ENCODE measurements at places on chromosomes 4 and X.

DNA sequence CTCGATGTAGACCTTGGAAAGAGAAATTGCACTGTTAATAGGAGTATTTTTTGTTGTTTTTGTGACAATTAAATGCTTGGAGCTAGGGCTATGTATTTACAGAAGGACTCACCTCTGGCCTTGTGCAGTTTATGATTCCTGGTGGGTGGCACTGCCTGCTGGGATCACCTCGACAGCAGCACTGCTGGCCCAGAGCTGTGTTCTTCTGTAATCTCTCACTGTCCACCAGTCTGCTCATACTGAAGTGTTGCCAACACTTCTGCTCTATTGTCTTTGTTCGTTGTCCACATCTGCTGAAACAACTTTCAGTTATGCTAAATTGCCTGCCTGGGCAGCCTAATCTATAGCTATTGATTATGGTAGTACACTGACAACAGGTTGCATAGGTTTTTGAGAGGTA is 194.4 kb upstream of the ANK2 start:
- no peak for DNase-seq

- no peak for DNase-seq
Measured at GRCh38 chrX:4831574-4831973, 1118.1 kb upstream of the PRKX start.

DNA sequence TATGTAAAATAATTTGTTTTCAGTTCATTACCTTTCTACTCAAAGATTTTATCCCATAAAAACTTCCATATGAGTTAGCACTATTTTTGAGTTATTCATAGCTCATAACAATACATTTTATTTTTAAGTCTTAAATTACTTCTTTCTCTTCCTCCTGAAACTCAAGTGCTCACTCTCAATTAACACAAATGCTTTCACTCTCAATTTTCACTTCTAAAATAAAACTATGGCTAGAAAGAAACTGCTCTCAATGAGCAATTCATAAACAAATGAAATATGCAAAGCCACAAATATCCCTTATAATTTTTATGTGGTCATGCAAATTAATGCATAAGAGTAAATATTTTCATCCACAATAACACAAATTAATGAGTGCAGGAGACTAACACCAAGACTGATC is 38.8 kb downstream of the MAML3 start:
- no peak for DNase-seq

DNA sequence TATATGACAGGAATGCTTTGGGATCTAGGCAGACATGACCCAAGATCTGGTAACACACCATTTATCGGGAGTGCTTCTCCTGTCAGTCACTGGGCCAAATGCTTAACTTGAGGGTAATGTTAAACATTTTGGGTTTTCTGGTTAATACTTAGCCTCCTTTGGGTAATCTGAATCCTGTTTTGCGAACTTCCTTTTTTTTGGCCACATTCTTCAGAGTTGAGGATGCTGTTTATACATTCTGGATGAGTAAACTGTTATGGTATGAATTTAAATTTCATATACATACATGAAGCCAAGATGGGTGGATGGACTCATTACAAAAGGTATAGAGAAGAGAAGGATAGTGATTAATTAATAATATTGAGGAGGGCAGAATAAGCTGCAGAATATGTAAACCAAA is 36.1 kb downstream of the MID1IP1 start:
- DNase-seq, result no peak

DNA sequence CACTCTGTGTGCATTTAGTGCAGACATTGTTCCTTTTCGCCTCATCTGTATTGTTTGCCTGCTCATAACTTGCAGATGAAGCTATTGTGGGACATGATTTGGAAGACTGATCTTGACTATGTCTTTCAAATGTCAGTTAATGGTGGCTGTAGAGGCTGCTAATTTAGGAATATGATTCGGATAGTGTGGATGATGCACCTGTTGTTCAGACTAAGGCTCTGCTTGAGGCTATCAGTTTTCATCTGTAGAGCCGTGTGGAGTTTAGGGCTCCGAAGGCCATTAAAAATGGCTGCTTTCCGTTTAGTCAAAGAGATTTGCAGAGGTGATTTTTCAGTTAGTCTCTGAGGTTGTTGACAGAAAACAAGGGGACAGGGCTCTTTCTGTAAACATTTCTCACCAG is 102.0 kb downstream of the GBA3 start:
- DNase-seq, result no peak

GRCh38 chr4:153341575-153342090 is 2.9 kb upstream of the MND1 start:
- DNase-seq, result no peak

GRCh38 chr4:156832886-156833285 is 138.7 kb downstream of the PDGFC start:
- no peak for DNase-seq

DNA sequence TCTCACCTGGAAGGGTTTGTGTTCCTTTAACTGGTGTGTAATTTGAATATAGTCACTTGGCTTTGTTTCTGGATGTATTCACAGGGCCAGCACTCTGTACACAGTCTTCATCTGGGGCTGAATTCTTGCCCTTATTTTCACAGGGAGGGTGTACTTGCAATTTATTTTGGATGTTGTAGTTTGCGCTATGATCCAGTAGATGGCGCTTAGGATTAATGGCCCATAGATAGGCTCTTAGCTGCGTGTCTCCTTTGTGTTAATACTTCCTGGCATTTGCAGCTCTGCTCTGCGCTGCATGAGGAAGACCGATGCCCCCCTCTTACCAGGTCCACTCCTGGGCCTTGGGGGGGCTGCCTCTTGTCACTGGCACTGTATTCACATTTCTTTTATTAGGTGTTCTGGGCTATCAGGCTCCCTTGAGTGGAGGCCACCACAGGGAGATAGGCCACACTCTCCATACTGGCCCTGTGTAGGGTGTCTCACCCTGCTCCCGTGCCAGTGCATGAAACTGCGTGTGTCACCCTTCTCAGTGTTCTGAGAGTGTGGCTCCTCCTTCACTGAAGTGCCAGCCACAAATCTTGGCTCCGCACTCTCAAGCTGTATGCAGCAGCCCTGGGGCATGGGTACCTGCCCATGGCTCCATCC is 562.2 kb downstream of the ZIC3 start:
- no peak for DNase-seq

DNA sequence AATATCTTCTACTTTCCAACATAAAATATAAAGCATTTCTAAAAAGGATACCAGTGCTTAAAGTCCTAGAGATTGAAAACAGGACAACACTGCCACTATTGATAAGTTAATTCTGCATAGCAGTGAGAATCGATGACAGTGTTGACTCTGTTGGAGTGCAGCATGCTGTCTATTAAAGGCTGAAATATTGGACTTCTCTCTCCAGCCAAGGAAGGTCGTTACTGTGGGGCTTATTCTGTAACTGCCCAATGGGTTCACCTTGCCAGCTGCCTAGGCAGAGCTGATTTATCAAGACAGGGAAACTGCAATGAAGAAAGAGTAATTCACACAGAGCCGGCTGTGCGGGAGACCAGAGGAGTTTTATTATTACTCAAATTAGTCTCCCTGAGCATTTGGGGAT is 37.7 kb upstream of the PGM2 start:
- DNase-seq, result no peak

GRCh38 chrX:143664302-143664701 is 28.4 kb upstream of the SLITRK4 start:
- DNase-seq, result no peak

GRCh38 chr4:40211224-40212185 is 14.7 kb downstream of the RHOH start:
- DNase-seq, result no peak

DNA sequence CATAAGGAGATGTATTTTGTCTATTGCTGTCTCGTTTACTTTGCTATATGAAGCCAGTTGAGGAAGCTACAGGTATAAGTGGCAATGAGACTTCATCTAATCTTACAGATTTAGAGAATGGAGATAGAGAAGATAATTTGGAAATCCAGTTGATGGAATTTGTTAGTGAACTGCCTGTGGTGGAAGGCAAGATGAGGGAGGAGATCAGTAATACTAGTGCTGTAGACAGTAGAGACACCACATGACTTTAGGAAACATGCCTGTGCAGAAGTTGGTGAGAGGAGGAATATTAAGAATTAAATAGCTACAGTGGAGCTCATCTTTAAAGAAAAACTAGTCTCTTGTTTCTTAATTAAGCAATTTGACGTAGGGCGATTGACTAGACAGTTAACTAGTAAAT is 51.3 kb downstream of the RBPJ start:
- no peak for DNase-seq

DNA sequence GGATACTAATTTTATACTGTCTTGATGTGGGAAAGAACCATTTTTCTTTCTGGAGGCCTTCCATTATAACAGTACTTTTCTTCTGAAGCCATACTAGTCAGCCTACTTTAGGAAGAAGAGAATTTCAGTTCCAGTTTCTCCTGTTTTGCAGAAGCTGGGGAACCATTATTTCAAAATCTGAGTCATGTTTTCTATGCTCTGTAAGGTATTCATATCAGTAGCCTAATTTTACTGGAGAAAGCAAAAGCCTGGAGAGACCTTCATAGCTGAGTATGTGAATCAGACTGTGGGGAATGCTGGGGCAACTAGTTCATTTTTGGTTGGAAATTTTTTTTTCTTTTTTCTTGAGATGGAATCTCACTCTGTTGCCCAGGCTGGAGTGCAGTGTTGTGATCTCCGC is 22.4 kb downstream of the AFF1 start:
- DNase-seq, result no peak

GRCh38 chr4:129387666-129388065 is 291.7 kb downstream of the C4orf33 start:
- no peak for DNase-seq

DNA sequence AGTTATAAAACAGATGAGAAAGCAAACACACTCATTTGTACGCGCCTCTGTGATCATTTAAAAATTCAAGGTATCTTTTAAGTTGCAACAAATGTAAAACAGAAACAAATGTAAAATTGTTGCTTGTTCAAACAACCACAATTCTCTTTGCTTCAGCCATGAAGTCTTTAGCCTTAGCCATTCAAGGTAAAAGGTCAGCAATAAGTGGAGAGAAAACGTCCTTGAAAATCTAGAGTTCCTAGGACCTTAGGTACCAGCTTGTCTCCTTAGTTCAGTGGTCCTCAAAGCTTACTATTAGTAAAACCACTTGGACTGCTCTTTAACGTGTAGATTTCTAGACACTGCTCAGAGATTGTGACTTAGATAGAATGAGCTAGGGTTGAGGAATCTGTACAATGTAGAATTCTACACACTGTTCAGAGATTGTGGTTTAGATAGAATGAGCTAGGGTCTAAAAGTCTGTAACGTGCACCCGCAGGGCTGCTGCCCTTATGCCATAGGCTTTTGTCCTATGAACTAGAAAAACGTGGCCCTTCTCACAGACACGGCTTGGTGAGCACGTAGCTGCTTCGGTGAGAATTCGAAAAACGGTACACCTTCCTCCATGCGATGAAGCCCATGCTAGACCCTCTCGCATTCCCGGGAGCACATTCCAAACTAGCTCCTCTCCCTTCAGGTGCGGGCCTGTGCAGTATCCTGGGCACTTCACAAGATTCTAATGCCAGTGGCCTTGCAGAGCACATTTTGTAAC is 1.7 kb downstream of the PLAC8 start:
- DNase-seq, result no peak

GRCh38 chr4:183599284-183599683 is 59.7 kb downstream of the RWDD4 start:
- DNase-seq, result no peak

DNA sequence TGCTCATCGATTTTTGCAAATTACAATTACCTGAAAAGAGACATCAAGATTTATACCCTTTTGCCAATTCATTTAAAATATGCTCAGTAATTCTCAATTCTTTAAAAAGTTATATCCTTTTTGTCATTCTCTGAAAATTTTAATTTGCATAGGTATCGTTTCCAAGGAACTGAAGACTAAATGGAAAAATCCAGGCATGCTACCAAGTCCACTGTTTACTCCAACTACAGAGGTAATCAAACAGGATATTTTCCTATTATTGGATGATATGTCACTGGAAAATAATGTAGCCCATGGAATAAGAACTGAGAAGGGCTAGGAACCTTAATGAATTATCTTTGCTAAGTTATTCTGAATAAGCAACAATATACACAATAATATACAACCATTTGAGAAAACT is 132.7 kb downstream of the THOC2 start:
- DNase-seq, result no peak

- DNase-seq, result no peak
Measured at GRCh38 chr4:104472766-104473165, 21.9 kb downstream of the CXXC4 start.

- no peak for DNase-seq
Measured at GRCh38 chrX:41580423-41581064, 108.2 kb upstream of the GPR34 start.

- DNase-seq, result no peak
Measured at GRCh38 chrX:120604361-120604782, 471 bp downstream of the MCTS1 start.

DNA sequence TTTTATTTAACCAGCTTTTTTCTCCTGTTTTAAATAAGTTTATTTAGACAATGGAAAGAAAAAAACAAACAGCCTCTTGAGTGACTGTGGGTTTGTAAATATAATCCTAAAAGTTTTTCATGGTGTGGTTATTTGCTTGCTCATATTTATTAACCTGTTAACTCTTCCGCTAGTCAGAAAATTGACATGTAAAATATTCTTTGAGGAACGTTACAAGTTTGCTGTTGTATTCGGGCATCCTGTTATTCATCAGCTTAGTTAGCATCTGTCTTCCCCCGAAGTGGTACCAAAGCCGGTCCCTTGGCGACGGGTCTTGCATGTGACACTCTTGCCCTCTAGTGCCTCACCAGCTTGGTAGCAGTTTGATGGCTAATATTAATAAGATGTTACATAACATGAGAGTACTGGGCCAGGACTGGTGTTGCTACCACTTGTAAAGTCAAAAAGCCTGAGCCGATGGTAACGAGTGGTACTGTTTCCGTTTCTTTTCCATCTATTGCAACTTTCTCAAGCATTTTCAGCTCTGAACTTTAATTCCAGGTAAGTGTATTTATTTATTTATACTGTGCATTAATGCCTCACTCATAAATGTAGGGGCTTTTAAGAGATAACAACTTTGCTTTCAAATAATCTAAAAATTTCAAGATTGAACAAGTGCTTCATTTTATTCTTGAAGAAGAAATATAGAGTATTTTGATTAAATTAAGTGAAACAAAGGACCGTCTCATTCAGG is at the start of gene NDST3:
Gene NDST3, plus strand, starts transcription at position 434 of the 733 bp plus-strand sequence. CDS start 19,425 bp downstream, outside the sequence.
- DNase-seq, result peak; percentile 6

DNA sequence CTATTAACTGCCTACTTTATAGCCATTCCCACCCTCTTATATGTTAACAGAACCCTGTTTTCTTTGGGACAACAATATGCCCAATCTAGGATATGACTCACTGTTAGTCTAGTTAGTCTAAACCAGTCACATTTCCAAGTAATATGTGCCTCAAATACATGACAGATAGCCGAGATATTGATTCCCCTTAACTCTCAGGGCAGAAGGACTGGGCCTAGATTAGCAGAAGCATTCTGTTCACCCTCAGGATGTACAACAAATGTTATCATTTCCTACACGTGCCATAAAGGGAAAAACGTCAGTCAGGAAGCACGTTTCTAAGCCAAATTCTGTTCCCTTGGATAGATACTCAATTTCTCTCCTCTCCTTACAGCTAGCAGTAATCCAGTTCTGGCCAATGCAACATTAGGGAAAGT is 114.1 kb downstream of the SLC10A7 start:
- no peak for DNase-seq
